ENCODE measurements at places on chromosomes 5 and 9.

DNA sequence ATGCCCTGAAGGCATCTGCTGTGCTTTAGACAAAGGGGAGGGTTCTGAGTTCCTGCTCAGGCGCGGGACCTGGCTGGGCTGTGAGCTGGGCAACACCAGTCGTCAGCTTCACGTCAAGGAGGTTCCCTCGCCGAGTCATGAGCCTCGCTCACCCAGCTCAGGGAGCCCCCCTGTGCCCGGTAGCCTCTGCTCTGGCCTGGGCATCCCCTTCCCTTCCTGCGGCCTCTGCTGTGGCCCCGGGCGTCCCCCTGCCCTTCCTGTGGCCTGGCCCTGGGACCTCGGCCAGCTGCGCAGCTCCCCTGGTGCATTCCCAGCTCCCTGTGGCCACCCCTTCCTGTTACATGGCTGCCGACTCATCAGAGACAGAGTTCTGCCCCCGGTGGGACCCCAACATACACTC is 29.8 kb downstream of the TERT start:
- no peak for DNase-seq

DNA sequence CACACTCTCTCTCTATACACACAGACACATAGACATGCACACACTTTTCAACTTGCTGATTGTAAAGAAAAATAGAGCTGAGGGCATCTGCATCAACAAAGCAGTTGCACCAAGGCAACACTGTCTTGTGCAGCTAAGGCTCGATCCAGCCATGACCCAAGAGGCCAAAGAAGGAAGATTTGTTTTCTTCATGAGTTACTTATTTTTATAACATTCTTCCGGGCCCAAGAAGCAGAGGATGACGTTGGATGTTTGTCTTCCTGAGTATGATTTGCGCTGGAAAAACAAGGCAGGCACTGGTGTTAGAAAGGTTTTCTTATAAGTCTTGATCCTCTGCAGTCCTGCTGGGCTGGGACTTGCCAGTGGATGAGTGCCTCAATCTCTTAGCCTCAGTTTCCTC is 344.1 kb downstream of the ADAMTS6 start:
- no peak for DNase-seq

GRCh38 chr5:55694152-55694830 is 17.8 kb downstream of the SLC38A9 start:
- DNase-seq = no peak

DNA sequence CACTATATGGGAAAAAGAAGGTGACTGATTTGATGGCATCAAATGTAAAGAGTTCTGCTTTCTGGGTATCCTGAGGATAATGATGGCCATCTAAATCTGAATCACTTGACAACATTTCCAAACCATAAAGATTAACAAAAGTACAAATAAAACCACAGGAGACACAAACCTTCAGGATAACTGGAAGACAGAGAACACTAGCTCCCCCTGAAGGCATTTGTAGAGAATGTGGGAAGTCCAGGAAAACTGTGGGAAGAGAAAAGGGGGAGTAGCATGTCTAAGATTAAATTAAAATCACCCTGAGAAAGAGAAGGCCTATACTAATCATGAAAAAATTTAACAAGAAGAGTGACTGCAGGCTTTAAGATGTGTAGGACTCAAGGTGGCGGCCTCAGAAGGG is 116.2 kb downstream of the PRELID2 start:
- DNase-seq = no peak

DNA sequence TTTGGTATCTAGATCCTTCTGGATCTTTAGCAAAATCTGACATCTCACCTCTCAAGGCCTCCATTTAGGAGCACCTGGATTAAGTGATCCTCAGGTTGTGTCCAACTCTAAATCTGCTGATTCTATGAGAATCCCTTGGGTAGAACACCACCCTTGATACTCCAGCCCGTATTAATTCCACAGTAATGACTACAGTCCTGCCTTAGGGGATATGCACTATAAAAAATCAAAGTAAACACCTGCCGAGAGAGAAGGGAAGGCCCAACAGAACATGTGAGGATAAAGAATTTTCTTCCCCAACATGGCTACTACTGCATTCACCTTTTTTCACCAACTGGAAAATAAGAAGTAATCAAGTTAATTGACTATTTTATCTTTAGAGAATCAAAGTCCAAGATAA is 27.6 kb downstream of the DAP start:
- no peak for DNase-seq

DNA sequence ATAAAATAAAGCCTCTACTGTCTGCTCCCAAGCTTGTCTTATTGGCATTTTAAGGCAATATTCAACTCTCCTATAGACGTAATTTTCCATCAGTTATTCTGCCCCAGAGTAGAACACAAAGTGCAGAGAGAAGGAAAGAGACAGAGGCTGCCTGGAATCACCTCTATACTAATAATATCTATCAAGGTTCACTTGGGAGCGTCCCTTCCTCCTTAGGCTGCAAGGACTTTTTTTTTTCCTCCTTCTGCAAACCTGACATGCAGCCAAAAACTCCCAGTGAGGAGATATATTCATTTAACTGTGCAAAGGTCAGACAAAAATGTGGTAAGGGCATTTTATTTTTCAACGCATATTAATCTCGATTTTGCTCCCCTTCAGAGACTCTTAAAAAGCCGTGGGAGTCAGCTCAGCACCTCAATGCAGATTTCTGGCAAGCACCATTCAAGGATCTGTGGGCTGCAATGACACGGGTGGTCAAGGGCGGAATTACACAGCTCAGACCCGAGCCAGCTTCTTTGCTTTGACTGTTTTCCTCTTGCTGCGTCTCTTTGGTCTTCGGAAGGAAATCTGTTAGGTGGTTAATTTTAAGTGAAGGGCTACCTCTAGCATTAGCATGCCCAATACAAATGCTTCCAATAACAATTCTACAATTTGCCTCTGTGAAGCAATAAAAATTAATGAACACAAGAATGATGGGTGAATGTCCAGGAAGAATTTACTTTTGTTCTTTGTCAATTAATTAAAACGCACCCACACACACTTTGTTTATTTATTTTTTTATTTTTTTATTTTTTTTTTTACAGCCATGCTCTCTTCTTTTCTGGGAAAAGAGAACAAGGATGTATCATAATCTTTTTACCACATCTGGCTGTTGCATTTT is 587.7 kb upstream of the GRAMD2B start:
- no peak for DNase-seq

DNA sequence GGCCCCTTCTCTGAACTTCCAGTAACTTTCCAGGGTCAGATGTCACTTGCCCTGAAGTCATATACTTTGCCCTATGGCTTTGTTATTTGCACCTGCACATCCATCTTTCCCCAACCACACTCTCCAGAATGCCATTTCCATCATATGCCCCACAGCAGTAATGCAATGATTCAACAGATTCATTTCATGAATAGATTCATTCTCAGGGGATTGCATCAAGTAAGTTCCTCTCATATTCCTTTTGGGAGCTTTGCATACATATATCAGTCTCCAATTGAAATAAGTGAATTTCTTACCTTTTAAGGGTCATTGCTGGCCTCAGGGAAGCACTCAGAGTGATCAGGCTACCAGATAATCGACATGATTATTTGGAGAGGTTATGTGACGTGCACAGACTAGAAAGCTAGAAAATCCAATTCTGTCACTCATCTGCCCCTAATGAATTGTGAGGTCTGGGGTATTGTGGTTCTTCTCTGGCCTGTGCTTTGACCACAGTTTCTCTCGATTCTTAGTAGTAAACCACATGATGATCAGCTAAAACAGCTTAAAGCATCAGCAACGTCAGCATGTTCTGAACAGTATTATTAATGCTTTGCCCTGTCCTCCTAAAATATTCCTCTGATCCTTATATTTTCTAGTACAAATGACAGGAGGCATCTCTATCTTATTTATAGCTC is 179.9 kb downstream of the ATPSCKMT start:
- no peak for DNase-seq

DNA sequence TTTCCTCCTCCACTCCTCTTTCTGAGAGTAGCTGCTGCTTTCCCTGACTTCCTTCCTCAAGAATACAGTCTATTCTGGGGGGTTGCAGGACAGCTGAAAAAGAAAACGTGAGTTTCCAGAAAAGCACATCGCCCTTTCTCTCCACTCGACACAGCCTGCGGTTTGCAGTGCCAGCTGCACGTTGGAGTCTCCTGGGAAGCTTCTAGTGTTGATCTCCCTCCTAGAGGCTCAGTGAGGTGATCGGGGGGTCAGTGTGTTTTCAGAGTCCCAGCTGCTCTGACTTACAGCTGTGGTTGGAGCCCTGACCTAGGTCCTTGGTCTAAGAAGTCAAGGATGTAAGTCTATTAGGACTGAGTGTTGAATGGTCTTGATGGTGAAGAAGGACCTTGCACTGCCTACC is 25.0 kb upstream of the SUSD3 start:
- no peak for DNase-seq

DNA sequence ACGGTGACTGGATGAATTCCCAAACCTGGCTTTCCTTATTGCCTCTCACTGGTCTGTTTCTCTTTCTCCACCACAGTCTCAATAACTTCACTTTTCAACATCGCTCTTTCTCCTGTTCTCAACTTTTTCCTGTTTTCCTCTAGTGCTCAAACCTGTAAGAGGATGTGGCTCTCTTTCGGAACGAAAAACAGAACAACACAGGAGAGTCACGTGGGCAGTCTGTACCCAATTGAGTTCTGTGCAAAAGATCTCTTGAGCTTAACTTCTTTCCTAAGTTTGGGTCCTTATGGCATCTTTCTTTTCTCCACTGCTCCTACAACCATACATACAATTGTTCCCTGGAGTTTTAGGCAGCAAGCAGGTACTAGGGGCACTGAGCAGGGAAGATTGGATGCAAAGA is 8.9 kb downstream of the HAVCR1 start:
- DNase-seq = no peak

DNA sequence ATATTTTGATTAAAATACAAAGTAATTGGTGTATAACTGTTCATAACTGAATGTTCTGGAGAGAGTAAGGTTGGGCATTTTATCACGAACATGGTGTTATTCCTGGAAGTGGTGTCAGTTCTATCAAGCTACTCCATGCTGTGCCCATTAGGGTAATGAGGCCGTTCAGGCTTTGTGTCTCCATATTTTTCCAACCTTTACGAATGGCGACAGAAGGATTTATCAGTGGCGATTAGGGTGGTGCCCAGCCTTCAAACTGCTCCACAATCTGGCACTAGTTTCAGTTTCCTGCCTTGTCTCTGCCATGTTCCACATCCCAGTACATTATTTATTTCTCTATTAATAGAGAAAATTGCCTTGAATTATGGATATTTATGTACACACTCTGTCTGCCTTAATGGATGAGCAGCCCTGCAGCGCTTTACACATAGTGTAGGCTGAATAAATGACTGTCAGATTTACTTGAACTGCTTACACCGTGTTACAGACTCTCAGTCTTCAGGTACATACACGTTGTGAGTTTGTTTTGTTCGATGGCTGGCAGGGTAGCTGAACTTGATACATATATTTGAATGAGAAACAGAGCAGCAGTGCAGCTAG is 23.9 kb upstream of the TMC1 start:
- DNase-seq = no peak

DNA sequence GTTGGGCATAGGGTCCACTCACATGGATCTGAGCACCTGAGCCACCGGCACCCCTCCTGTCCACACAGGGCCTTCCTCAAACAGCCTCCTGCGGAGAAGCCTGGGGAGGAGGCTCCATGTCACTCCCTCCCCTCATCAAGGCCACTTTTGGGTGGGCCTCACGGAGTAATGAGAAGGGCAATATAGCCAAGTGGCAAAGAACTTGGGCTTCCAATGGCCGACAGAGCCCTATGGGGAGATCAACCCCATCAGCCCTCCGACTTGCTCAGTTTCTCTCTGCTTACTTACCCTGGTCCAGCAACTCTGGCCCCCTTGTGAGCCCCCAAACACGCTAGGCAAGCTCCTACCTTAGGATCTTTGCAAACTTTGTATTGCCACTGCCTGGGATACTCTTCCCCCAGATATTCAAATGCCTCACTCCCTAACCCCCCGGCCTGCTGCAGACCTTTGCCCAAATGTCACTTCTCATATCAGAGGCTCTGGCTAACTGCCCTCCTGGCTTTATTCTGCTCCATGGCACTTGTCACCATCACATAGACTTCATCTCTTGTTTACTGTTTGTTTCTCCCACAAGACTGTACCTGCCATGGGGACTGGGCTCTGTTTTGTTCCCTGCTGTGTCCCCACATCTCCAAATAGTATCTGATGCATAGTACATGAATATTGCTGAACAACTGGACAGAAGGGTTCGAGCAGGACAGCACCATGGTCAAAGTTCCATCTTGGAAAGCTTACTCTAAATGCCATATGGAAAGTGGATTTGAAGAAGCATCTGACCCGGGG is 220.8 kb downstream of the FSTL4 start:
- DNase-seq = no peak

DNA sequence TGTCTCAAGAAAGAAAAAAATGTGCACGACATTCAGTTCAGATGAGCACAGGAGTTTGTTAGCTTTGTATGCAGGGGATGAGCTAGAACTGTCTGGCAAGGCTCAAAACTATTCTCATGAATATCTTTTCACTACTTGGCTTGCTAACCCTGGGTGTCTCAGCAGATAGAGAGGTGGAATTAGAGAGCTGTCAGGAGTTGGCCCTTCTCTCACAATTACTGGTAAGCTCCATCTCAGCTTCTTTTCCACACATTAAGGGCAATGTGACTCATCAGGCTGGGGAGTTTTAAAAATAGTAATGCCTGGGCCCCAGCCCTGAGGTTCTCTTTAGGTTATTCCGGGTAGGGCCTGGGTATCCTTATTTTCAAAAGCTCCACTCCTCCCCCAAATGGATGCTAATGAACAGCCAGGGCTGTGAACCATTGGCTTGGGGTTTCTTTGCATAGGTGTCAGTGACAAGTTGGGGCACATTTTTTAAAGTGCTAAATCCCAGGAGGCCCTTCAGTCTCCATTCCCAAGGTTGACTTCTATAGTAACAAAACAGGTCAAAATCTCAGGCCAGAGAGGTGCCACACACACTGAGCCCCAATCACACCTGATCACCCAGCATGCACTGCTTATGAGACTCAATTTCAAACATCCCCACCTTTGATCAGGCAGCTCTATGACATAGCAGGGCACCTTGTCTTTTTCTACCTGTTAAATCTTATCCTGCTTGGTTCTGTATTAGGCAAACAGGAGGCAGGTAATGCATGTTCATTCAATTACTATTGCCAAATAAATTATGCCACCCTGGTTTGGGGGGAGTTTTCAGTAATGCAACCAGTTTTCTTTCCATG is 239.7 kb upstream of the DAP start:
- no peak for DNase-seq

- DNase-seq = no peak
Measured at GRCh38 chr9:19648672-19649071, 140.2 kb downstream of the SLC24A2 start.

- DNase-seq = no peak
Measured at GRCh38 chr5:89313804-89314588, 431.0 kb upstream of the MEF2C start.

- no peak for DNase-seq
Measured at GRCh38 chr5:14801792-14802191, 69.8 kb downstream of the ANKH start.
